ENCODE measurements at places on chromosomes 12 and 14. TPM values are rescaled to one million over a fixed set of nuclear protein-coding genes. Genes with fewer than 3 reads are reported as not detected.

- H3K27ac ChIP-seq: no peak overlapping the region
- peaks cover 7% of the 10 kb centered on the region for H3K4me1 ChIP-seq
- no peaks in the 10 kb centered on the region for H3K36me3 ChIP-seq
- H3K4me3 ChIP-seq: no peak overlapping the region
- no peak for DNase-seq
Measured at GRCh38 chr14:71648725-71649124, 283.5 kb upstream of the RGS6 start.

GRCh38 chr12:76144245-76144549 is 59.7 kb upstream of the NAP1L1 start:
- no peaks in the 10 kb centered on the region for H3K36me3 ChIP-seq
- DNase-seq: no peak
- no peak overlapping the region for H3K27ac ChIP-seq
- peaks cover 4% of the 10 kb centered on the region for H3K4me1 ChIP-seq

- peaks cover 29% of the 10 kb centered on the region for H3K27me3 ChIP-seq
- no peak overlapping the region for H3K27ac ChIP-seq
- no peaks in the 10 kb centered on the region for H3K36me3 ChIP-seq
- no peaks in the 10 kb centered on the region for H3K4me1 ChIP-seq
Measured at GRCh38 chr12:80939231-80939950, 1.7 kb upstream of the LIN7A start.

DNA sequence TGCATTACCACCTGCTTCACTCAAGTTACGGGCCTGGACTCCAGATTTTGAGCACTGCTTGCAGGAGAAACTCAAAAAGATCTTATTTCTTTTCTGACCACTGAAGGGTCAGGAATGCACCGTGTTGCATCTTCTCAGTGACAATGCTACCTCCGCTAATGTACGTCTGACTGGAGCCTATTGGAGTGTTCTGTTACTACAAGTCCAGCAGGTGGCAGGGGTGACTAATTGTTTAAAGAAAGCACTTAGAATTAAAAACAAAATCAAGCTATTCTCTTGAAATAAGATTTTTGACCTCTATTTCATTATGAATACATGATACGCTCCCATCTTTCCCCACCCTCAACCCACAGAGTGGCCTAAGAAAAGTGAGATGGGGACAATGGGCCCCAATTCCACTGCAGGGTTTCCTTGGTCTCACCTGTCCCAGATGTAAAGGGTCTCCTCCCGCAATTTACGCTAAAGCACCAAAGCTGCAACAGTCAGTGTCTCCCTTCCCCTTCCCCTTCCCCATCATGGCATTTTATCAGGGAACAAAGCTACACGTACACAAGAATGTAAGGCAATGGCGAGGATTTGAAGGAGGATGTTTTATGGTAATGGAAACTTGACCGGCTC is 2.2 kb downstream of the TBPL2 start:
- DNase-seq: no peak
- no peaks in the 10 kb centered on the region for H3K27me3 ChIP-seq
- H3K36me3 ChIP-seq: no peaks in the 10 kb centered on the region

The A2ML1 gene
- polyA plus RNA-seq: 30.0 TPM

The LRTM2 gene
- 0.11 TPM for polyA plus RNA-seq

The KCNC2 gene
- 0.02 TPM for polyA plus RNA-seq
